Activated CD4-positive, CD25-positive, alpha-beta regulatory T cell (primary cell): ENCODE measurements at places on chromosomes 16 and 17.

DNA sequence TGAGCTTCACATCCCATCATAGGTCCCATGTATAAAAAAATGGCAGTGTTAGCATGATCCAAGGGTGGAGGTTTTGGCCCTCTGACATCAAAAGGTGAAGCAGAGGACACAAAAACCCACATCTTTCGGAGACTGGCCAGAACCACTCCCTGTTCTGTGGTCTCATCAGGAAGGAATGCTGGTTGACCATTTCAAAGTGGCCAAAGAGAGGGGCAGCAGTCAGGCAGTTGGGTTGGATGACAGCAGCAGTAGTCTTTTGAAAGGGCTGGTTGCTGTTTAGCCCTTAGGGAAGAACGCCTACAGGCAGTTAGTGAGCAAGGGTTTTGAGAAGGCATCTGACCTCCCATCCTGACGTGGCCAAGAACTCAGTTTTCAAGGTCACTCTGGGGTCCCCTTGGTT lies 40.5 kb downstream of the LCMT1 start:
- no peak for DNase-seq

DNA sequence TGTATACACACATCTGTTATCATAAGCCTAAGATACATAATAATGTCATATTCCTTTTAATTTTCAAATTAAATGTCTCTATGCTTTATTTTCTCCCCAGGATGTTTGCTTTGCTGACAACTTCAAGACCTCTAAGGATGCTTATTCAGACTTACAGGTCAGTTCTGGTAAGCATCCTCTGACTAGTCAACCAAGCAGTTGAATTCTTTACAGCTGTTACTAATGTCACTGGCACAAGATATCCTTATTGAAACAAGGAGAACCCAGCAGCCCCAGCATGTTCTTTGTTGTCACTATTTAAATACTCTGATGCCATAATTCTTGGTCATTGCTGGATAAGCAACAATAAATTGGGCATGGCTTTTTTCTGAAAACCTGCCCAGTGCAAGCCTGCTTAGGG lies 232.3 kb upstream of the PMFBP1 start:
- no peak for DNase-seq

DNA sequence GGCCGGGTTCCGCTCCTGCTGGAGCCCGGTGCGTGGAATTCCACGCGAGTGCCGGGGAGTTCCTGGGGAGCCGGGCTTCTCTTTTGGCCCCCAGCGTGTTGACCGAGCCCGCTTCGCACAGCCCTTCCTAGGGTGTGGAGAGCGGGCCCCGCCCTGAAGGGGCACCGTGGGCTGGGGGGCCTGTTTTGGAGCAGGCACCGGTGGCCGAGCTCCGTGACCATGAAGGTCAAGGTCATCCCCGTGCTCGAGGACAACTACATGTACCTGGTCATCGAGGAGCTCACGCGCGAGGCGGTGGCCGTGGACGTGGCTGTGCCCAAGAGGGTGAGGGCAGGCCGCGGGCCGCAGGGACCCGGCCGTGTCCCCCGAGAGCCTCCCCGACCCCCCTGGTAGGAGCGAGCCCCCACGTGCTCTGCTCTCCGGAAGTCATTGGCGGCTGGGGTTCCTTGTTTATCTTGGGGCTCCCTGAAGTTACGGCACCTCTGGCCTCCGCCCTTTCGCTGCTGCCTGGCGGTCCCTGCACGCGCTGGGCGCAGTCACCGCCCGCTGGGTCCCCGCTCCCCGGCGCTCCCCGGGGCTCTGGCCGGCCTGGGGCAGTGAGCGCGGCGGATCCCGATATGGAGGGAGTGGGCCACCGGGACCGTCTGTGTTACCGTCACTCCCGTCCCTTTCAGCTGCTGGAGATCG lies 528 bp downstream of the HAGHL start:
- DNase-seq: no peak

DNA sequence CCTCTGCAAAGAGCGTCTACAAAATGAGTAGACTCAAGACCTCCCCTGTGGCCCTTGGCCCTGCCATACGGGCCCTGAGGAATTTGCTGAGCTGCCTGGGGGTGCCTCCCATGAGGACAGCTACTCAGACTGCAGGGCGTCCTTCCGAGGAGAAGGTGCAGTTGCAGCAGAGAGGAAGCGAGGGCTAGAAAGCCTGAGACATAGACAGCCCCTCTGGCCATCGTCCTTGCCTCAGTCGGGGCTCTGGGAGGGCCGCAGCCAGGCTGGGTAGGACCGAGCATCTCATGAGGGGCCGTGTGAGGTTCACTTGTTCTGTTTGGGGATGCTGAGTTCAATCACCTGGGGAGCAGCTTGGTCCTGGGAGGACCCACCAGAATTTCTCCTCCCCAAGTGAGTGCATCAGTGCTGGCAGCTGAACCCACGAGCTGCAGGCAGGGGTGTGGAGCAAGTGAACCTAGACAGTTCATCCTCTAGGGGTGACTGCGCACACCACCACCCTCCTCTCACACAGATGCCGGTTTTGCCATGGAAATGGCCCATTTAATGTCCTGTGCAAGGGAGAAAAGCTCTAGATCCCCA lies 20.3 kb downstream of the RAB11FIP4 start:
- no peak for DNase-seq

DNA sequence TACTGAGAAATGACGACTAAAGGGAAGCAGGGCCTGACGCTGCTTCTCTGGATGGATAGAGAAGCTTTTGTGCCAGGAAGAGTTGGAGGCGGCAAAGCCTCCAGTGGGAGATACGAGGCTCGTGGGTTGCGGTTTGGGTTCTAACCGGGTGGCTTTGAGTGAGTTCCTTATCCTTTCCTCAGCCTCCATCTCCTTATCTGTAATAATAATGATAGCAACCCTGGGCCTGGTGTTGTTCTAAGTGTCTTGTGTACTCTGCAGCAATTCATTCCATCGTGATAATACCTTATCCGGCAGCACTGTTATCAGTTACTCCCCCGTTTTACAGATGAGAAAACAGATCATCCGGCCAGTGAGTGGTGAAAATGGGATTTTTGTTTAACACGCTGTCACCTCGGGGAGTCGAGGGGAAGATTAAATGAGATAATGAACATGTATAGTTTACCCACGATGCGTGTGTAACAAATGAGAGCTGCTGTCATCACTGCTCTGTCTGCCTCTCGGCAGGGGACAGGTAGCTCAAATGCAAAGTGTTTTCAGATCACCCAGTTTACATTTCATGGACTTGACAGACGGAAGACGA lies 52.0 kb upstream of the LHX1 start:
- no peak for DNase-seq

- no peak for DNase-seq
Observed at GRCh38 chr16:79347277-79347676, 253.3 kb downstream of the MAF start.

- DNase-seq: no peak
Observed at GRCh38 chr16:8717892-8718415, 43.5 kb downstream of the ABAT start.

- DNase-seq: no peak
Observed at GRCh38 chr17:71530248-71530647, 590.6 kb upstream of the SOX9 start.

DNA sequence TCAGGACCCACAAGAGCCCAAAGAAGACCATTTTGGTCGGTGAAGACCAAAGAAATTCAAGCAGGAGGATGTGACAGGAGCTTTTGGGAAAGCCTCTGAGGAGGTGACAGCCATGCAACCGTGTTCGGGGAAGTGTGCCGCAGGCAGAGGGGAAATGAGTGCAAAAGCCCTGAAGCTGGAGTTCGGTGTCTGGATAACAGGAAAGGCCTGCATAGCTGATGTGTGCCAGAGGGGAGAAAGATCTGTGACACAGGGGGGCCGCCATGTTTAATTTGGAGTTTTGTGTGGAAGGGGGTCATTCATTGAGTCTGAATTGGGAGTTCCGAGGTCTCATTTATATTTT lies 870 bp upstream of the ZC3H7A start:
- DNase-seq: no peak

DNA sequence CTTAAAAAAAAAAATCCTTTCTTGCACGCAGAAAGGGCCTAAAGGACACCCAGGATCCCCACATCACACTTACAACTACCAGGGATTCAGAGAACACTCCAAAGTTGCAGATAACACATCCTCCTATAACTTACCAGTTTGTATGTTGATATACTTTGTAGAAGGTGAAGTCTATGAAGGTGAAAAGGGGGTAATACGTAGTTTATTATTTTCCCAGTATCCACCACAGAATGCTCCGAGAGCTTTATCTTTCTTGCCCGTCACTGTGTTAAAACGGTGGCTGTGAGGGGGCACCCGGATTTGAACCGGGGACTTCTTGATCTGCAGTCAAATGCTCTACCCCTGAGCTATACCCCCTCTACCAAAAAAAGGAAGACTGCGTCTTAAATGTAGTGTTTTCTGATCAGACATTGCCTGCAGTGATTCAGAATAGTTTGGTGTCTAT lies 7.9 kb upstream of the RPL23 start:
- DNase-seq: no peak

DNA sequence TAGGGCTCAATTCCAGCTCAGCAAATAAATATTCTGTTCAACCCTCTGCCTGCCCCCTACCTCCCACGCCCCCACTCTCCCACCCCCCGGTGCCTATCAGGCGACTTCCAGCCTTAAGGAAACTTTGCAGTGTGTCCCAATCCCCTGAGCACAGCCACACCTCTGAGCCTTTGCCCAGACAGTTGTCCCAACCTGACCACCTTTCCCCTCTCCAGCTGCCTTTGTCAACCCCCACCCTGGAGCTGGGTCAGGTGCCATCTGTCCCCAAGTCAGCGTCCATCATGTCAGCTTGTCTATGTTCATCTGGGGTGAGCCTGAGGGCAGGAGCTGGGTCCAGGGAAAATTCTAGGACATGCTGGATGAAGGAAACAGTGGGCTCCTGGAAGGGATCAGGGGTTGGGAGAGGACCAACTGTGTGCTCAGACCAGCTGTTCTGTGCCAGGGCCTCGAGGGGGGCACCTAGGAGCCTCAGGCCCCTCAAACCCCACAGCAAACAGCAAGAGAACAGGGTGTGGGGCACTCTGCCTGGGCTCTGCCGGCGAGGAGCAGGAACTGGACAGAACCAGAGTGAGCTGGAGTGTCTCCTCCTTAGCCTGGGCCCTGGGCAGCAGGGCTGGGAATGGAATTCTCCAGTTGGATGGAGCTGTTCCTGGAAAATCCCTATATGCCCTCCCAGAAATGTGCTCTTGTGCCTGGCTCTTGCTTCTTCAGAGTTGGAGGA lies 17.8 kb downstream of the CDH16 start:
- no peak for DNase-seq

DNA sequence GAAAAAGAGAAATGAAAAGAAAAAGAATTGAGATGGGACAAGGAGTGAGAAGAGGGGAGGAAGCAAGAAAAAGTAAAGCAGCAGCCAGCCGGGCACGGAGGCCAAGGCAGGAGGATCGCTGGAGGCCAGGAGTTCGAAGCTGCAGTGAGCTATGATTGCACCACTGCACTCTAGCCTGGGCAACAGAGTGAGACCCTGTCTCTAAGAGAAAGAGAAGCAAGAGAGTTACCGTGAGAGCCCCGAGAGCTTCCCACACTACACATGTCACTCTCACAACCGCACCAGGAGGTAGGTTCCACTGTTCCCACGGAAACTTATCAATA lies 18.8 kb upstream of the LITAF start:
- no peak for DNase-seq

GRCh38 chr16:12547608-12547922 lies 256.1 kb downstream of the CPPED1 start:
- DNase-seq: no peak

GRCh38 chr16:10681310-10682308 lies 13.1 kb downstream of the TEKT5 start:
- DNase-seq: no peak

DNA sequence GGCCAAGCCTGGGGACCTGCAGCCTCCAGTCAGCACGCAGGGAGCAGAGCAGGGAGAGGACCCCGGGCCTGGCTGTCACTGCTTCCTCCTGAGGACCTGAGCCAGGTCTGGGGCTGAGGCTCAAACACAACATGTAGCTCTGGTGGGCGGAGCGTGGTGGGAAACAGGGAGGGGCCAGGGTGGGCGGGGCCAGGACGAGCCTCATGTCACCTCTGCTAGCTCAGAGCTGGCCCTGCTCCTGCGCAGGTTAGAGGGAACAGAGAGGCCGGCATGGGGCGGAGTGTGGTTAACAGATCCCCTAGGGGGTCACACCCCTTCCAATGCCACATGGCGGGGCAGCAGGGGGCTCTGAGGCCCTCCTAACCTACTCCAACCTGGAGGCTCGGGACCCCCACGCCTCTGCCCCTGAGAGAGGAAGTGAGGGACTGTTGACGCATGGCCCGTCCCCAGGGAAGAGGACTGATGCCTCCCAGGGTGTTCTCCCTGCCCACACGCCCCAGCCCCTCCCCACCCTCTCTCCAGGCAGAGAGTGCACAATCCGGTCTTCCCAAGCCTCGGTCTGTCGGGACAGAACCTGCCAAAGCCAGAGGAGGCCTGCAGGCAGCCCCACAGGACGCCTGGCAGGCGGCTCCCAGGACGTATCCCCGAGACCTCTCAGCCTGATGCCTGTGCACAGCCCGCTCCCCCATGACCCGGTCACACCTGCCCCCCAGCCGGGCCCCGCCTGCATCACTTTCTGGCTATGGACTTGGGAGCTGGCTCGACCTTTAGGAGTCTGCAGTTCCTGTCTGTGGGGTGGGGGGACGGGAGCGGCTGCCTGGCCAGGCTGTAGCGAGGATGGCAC lies 15.2 kb downstream of the PIEZO1 start:
- no peak for DNase-seq

DNA sequence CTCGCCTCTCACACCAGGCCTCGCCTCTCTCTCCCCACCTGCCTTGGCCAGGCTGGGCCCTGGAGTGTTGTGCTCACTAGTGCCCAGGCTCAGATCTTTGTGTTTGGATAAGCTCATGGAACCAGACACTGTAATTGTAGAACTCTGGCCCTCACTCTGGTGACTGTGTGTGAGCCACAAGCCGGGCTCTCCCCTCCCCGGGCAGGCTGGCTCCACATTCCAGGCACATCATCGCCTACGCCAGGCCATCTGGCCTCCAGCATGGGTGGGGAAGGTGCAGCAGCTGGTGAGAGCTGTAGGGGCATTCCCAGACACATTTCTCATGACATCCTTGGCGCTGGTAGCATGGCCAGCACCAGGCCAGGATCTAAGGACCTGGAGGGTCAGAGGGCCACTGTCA lies 202.3 kb downstream of the RAB11FIP4 start:
- DNase-seq: no peak
